ENCODE measurements at places on chromosomes 6 and 20.

GRCh38 chr6:42200035-42200434 lies 5.3 kb upstream of the GUCA1B start:
- DNase-seq = no peak

- no peak for DNase-seq
Observed at GRCh38 chr6:4511641-4512020, 264.6 kb upstream of the CDYL start.

DNA sequence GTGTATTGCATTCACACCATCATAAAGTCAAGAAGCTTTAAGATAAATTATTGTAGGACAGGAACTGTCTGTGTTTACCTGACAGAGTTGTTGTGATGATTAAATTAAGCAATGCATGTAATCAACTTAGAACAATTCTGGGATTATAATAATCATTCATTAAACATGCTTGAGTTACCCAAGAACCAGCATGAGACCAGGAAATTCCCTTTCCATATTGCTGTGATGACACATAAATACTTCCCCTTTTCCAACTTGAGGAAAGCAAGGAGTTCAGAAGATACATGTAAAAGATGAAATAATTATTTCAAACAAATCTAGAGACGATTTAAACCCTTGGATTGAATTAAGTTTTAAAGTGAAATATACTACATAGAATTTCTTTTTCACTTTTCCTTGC lies 404.4 kb downstream of the GJA1 start:
- no peak for DNase-seq

DNA sequence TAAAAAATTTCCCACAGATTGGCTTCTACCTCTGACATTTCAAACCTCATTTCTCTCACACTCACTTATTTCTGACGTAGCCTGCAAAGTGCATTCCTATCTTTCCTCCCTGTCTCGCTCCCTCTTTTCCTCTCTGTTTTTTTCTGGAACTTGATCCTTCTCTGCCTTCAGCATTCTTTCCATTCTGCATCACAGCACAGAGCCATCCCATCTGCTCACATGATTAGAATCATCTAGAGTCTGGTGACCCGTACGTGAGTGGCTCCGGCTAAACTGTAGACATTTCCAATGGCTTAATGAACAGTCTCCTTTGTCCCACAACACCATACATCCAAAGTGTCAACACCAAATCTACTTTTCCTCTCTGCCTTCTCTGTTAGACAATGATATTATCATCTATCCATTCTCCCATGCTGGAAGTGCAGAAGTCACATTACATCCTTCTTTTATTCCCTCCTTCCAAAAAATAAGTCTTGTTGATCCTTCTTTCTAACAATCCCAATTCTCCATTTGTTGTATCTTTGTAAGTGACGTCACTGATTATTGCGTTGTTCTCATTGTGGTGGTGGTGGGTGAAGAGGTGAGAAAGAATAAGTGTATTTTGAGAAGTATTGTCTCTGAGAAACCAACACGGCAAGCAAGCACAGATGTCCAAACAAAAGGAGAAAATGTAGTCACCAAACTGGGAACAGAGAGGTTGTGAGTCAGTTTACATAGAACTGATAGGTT lies 41.6 kb downstream of the OPRM1 start:
- no peak for DNase-seq

DNA sequence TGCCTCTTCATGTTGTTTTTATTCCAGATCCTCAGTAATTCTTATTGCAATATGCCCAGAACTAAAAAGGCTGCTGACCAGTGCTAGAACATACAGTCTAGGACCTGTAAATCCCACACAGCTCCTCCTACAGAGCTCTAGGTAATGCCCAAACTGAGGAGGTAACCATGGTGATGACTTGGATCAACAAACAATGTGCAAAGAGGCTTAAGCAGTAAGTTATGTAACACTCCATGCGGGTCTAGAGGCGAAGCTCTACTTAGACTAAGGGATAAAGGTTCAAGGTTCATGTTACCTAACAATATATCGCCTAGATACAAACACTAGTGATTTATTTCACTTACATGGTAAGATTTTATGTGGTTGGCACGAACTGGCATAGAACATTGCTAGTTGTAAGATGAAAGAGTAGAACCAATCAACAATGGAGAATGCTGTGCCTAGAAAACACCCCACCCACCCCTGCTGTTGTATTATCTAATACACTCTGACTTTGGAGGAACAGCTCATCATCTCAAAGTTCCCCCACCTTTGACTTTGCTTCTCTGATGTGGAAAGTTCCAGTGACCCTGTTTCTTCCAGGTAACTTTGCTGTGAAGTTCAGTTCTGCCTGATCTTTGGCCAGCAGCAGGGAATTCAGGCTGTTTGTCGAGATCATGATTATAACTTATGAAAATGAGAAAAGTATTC lies 242.4 kb downstream of the ALDH8A1 start:
- DNase-seq = peak; percentile 9

GRCh38 chr6:135994857-135995544 lies 143.5 kb downstream of the PDE7B start:
- DNase-seq = no peak

DNA sequence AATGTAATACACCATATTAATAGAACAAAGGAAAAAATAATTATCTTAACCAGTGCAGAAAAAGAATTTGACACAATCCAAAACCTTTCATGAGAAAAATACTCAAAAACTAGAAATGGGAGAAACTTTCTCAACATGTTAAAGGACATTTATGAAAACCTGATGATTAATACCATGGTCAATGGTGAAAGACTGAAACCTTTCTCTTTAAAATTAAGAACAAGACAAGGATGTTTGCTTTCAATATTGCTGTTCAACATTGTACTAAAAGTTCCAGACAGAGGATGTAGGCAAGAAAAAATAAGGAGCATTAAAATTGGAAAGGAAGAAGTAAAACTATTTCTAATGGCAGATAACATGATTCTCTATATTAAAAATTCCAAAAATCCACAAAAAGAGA lies 981.3 kb upstream of the FLRT3 start:
- no peak for DNase-seq

- DNase-seq = no peak
Observed at GRCh38 chr6:5280920-5281319, 19.6 kb downstream of the FARS2 start.

DNA sequence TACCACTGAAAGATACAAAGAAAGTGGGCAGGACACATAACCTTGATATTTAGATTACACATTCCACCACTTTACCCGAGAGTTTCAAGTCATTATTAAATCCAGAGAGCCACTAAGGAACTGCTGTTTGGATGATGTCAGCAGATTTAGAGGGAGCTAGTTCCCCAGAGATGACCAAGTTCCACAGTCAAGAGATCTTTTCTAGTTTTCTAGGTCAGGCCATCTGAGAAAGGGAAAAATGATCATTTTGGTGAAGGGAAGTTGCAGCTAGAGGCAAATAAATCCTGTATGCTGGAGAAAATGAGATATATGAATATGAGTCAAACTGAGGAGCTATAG lies 147.8 kb downstream of the HS3ST5 start:
- DNase-seq = no peak

DNA sequence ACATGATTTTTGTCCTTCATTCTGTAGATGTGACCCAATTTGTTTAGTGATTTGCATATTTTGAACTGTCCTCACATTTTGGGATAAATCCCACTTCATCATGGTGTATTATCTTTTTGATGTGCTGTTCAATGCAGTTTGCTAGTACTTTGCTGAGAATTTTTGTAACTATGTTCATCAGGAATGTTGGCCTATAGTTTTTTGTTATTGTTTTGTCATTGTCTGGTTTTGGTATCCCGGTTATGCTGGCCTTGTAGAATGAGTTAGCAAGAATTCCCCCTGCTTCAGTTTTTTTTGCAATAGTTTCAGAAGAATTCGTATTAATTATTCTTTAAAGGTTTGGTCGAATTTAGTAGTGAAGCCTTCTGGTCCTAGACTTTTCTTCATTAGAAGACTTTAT lies 11.9 kb downstream of the KIF25 start:
- DNase-seq = no peak

DNA sequence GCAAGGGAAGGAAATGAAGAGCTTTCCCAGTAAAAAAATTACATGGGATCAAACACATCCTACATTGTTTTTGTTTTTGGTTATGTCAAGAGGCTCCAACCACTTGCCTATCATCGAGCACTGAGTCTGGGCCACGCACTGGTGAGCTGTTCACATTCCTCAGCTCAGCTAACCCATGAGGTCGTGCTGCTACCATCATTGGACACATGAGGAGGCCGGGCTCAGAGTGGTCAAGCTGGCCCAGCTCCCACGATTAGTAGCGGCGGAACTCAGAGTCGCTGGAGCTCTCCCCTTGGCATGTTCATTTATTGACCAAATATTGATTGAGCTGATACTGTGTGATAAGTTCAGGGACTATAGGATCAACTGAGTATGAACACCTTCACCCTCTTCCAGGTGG lies 164.9 kb downstream of the CDH26 start:
- no peak for DNase-seq

DNA sequence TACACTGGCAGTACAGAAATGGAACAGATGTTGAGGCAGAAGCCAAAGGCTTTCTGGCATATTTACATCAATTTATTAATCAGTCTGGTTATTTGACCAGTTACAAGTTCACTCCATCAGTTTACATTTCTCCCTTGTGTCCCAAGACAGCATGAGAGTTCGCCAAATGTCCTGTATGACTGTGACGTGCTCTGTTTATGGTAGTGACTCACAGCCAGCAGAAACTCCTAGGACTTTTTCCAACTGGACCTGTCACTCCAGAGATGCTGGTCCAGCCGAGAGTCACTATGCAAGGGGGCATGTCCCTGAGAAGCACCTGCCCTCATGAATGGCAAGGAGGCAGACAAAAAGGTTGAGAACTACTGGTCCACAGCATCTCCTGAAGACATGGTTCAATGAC lies 160.0 kb downstream of the LRFN2 start:
- DNase-seq = no peak

GRCh38 chr6:166904101-166904746 lies 52.1 kb downstream of the RNASET2 start:
- peak; percentile 2 for DNase-seq

DNA sequence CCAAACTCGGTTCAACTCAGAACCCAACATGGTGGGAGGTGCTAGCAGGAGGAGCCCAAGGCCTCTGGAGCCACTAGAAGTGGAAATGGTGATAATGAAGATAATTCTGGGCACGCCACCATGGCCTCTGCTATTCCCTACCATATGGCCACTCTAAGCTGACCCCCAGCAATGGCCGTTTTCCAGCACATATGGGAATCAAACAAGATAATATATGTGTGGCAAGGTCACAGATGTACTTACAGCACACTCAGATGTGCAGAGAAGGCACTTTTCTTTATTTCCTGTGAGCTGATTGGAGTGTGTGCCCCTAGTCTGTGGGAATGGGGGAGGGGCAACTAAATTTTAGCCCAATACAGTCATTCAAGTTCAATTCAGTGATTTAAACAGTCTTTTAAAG lies 153.4 kb upstream of the LRFN2 start:
- DNase-seq = no peak

- DNase-seq = no peak
Observed at GRCh38 chr6:12094689-12095088, 82.6 kb downstream of the HIVEP1 start.

- no peak for DNase-seq
Observed at GRCh38 chr6:110269623-110270022, 88.5 kb downstream of the METTL24 start.

GRCh38 chr6:169849396-169849795 lies 98.0 kb downstream of the ERMARD start:
- DNase-seq = no peak

DNA sequence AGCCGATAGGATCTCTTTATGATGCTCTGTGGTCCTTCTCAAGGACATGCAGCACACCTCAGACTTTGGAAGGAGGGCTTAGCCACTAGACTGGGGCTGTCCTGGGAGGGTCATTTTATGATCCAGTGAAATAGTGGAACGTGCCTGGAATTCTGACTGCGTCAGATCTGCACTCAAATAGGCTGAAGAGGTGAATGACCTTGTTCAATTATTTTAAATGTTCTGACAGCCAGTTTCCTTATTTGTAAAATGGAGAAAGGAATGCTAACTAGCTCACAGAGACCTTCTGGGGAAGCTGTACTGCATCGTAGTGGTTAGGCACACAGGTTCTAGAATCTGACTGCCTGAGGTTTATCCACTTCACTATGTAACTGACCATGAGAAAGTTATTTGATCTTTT lies 587.5 kb downstream of the MAFB start:
- DNase-seq = no peak

DNA sequence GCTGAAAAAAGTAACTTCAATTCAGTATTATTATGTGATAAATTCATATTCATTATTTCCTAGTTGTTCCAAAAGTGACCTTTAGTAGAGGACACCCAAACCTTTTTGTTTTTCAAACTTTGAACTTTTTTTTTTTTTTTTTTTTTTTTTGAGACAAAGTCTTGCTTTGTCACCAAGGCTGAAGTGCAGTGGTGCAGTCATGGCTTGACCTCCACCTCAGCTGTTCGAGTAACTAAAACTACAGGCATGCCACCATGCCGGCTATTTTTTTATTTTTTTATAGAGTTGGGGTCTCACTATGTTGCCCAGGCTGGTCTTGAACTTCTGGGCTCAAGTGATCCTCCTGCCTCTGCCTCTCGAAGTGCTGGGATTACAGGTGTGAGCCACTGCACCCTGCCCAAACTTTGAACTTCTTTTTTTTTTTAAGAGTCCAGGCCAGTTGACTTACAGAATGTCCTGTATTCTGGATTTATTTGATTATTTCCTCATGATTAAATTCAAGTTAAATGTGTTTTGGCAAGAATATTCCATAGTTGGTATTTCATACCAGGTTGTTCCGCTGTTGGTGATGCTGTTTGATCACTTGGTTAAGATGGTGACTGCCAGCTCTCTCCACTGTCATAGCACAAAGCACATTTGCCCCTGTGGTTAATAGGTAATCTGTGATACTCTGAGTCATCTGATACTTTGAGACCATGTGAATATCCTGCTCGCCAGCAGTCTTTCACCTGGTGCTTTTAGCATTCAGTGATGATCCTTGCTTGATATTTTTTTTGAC lies 48.0 kb downstream of the VAPB start:
- DNase-seq = peak; percentile 45

DNA sequence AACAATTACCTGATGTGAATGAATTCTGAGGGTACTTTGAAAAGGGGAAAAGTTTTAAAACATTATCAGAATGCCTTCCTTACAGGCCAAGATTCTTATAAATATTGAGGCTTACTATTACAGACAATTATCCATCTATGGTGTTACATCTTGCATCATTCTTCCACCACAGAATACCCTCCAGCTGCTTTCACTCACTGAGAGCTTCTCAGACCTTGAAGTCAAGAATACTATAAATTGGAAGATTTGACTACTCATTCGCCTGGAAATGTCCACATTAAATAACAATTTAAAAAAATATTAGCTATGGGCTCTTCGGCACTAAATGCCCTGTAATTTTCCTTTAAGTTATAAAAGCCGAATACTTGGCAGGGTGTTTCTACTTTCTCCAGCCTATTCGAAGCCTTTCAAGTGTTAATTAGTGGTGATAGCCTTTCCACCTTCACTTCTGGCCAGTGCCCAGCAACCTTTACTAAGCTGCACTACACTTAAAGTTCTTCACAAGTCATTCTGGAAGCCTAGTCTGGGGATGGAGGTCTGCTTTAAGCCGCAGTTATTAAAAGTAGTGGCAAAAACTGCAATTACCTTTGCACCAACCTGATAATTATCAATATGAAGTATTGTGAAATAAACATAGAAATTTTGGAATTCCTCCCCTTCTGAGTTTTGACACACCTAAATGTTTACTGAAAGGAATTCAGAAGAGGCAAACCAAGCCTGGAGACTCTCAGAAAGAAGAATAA lies 100.9 kb downstream of the BMP5 start:
- no peak for DNase-seq
